ENCODE measurements at places on chromosomes 2 and 18. TPM values are rescaled to one million over a fixed set of nuclear protein-coding genes. Genes with fewer than 3 reads are reported as not detected.

The ITGA4 gene
- total RNA-seq, result 64.5 TPM

The CFAP53 gene
- 0.76 TPM for total RNA-seq

The IL1F10 gene
- total RNA-seq, result not detected

The AMER3 gene
- not detected for total RNA-seq

The MEP1B gene
- not detected for total RNA-seq

The KATNAL2 gene
- 0.58 TPM for total RNA-seq

The RND3 gene
- not detected for total RNA-seq

Measured in activated CD8-positive, alpha-beta T cell treated with anti-CD3 and anti-CD28 coated beads for 36 hours (primary cell).